Natural killer cell treated with Interleukin-12 subunit alpha and Interleukin-12 subunit beta and Interleukin-15 and Interleukin-18, amount 100 ng/mL, for 72 hours (primary cell): ENCODE measurements at places on chromosomes 12 and 14.

DNA sequence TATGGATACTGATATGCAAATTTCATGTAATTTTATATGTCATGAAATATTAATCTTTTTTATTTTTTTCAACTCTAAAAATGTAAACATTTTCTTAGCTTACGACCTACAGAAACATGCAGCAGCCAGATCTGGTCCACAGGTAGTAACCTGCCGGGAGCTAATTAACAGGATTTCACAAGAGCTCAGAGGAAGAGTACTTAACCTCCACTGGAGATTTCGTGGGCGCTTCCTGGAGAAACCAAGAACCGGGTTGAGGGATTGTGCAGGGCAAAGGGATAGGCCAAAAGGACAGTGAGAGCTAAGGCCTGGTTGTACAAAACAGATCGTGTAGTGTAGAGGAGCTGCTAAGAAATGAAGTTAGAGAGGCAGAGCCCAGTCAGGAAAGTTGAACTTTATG is 315.7 kb downstream of the PAWR start:
- H3K36me3 ChIP-seq: no peaks in the 10 kb centered on the region
- H3K27ac ChIP-seq: no peak overlapping the region
- H3K4me3 ChIP-seq: no peak overlapping the region
- no peak for DNase-seq
- H3K4me1 ChIP-seq: no peaks in the 10 kb centered on the region
- no peaks in the 10 kb centered on the region for H3K27me3 ChIP-seq

- peak overlapping the region; percentile 92 for H3K27ac ChIP-seq
- peaks cover 27% of the 10 kb centered on the region for H3K4me1 ChIP-seq
- no peak for DNase-seq
- H3K36me3 ChIP-seq: peaks cover 15% of the 10 kb centered on the region
Measured at GRCh38 chr14:20460458-20461224, 593 bp downstream of the PIP4P1 start.

GRCh38 chr14:52103416-52103815 is 34.6 kb upstream of the NID2 start:
- DNase-seq: no peak
- H3K27ac ChIP-seq: no peak overlapping the region
- no peaks in the 10 kb centered on the region for H3K4me1 ChIP-seq
- peaks cover 3% of the 10 kb centered on the region for H3K27me3 ChIP-seq

DNA sequence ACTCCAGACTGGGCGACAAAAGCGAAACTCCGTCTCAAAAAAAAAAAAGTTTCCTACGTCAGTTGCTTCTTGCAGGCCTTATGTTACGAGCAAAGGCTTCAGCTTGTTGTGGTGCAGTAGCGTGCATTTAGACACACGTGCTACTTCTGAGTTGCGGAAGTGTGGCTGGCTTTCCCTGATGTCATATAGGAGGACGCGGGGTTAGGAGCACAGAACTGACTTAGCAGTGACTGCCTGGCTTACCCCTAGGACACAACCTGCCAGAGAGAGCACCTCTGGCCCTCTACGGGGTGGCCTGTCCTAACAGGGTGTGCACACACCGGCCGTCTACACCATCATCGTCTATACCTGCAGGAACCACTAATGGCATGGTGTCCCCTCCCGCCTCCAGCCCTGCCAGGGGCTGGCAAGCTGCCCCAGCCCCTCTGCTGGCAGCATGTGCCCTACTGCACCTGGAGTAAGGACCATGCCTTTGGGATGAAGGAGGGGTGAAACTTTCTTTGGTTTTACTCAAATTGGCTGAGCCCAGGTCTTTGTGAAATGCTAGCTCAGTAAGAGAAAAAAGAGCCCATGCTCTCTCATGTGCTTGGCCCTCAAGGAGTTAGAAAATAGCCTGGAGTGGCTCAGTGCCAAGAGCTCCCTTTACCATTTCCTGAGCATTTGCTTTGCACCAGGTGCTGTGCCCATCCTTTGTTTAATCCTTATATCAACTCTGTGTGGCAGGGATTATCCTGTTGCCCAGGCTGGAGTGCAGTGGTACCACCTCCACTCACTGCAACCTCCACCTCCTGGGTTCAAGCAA is 1.7 kb upstream of the GPR68 start:
- H3K27ac ChIP-seq: peak overlapping the region; percentile 85
- no peaks in the 10 kb centered on the region for H3K27me3 ChIP-seq
- DNase-seq: no peak
- peaks cover 85% of the 10 kb centered on the region for H3K4me1 ChIP-seq
- peak overlapping the region; percentile 90 for H3K4me3 ChIP-seq

GRCh38 chr12:52442600-52443061 is 8.5 kb upstream of the KRT75 start:
- H3K36me3 ChIP-seq: no peaks in the 10 kb centered on the region
- H3K4me3 ChIP-seq: no peak overlapping the region
- H3K27ac ChIP-seq: no peak overlapping the region
- peaks cover 11% of the 10 kb centered on the region for H3K4me1 ChIP-seq
- DNase-seq: no peak

DNA sequence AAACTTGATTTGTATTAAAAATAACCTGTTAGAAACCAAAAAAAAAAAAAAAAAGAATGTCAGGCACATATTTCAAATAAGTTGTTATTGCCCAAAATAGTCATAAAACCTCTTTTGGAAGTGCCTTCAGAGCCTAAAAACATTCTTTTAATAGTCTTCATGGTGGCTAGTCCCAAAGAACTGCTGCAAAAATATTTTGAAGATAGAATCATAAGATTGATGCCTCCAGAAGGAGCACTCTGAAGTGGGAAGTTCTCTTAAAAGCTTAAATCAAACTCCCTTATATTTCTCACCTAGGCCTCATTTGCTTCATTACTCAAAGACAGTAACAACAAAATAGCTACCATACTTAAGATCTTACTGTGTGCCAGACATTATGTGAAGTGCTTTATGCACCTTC is 27.2 kb upstream of the NT5DC3 start:
- no peak for DNase-seq
- no peaks in the 10 kb centered on the region for H3K4me1 ChIP-seq
- H3K27me3 ChIP-seq: no peaks in the 10 kb centered on the region
- H3K27ac ChIP-seq: no peak overlapping the region

DNA sequence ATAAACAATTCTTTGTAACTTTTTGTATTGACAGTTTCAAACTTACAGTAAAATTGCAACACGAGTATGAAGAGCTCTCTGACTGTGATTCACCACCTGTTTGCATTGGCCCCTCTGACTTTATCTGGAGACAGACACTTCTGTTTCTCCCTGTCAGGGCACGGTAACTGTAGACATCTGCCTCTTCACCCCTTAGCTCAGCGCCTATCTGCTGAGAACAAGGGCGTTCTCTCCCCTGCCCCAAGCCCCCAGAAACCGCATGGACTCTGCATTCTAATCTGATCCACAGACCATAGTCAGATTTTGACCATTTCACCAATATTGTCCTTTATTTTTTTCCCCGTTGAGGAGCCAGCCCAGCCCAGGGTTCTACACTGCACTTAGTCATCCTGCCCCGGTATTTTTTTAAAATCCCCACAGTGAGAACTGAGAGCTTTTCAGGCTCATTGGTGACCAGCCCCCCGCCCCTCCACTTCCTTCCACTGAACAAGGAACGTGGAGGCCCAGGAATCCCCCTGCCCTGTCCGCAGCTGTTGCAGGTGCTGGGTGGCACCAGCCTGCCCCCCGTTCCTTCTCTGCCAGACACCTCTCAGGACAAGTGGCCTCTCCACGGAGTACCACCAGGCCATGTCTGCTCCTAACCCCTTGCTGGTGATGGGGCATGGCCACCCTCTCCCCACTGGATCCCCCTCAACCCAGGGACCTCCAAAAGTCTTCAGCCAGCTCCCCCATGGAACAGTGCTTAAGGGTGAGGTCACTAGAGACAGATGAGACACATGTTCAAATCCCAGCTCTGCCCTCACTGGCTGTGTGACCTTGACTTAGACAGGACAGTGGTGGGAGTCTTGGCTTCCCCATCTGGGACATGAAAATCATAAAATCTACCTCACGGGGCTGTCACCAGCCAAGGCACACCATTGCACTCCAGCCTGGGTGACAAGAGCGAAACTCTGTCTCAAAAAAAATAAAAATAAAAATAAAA is 11.2 kb downstream of the RHOF start:
- peak overlapping the region; percentile 86 for H3K4me3 ChIP-seq
- H3K4me1 ChIP-seq: peaks cover 47% of the 10 kb centered on the region

DNA sequence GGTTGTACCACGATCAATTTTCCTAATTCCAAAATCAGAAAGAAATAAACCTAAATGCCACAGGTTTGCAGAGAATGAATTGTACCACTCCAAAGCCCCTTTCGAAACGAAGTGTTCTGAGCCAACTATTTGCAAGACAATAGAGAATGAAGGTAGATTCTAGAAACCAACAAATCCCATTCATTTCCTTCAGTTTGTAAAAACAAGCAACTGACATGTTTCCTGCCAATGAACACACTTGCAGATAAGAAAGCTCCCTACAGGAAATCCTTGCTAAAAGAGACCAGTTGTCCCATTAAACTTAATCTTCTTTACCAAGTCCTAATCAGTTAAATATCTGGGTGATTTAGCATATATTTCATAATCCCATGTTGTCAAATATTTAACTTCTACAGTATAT is 198.4 kb upstream of the FOXN3 start:
- DNase-seq: no peak
- H3K36me3 ChIP-seq: peaks cover 9% of the 10 kb centered on the region
- H3K27me3 ChIP-seq: no peaks in the 10 kb centered on the region
- H3K27ac ChIP-seq: peak overlapping the region; percentile 93
- H3K4me1 ChIP-seq: peaks cover 68% of the 10 kb centered on the region
- H3K4me3 ChIP-seq: peak overlapping the region; percentile 61

DNA sequence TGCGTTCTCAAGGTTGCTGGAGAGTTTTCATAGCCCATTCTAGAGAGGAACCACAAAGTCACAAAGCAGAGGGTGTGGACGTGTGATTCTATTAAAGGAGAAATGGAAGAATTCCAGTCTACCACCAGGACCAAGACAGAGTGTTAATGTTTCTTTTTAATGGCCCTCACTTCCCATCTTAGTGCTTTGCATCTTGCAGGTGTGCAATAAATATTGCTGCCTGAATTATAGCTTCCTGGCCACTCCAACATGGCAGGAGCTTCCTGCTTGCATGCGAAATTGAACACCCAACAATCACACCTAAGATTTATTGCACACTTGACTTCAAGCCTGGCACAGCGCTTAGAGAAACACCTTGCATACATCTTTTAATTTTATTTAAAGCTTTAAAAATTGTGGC is 22.4 kb upstream of the PPP1CC start:
- no peaks in the 10 kb centered on the region for H3K36me3 ChIP-seq
- DNase-seq: no peak
- peaks cover 3% of the 10 kb centered on the region for H3K27me3 ChIP-seq
- H3K4me1 ChIP-seq: no peaks in the 10 kb centered on the region
- H3K4me3 ChIP-seq: no peak overlapping the region
- H3K27ac ChIP-seq: no peak overlapping the region

GRCh38 chr14:97456958-97457357 is 659.8 kb downstream of the VRK1 start:
- peaks cover 64% of the 10 kb centered on the region for H3K4me1 ChIP-seq
- H3K27ac ChIP-seq: peak overlapping the region; percentile 97
- DNase-seq: peak; percentile 84
- H3K27me3 ChIP-seq: no peaks in the 10 kb centered on the region
- peaks cover 13% of the 10 kb centered on the region for H3K36me3 ChIP-seq

- H3K4me1 ChIP-seq: no peaks in the 10 kb centered on the region
- DNase-seq: no peak
- peaks cover 3% of the 10 kb centered on the region for H3K27me3 ChIP-seq
- H3K4me3 ChIP-seq: no peak overlapping the region
- H3K36me3 ChIP-seq: peaks cover 4% of the 10 kb centered on the region
Measured at GRCh38 chr12:80100591-80100990, 1.3 kb downstream of the OTOGL start.

GRCh38 chr14:102222751-102223150 is 82.2 kb downstream of the MOK start:
- H3K27ac ChIP-seq: no peak overlapping the region
- no peak for DNase-seq
- no peaks in the 10 kb centered on the region for H3K4me1 ChIP-seq
- no peaks in the 10 kb centered on the region for H3K36me3 ChIP-seq
- H3K27me3 ChIP-seq: no peaks in the 10 kb centered on the region

GRCh38 chr14:78967111-78967809 is 797.1 kb downstream of the NRXN3 start:
- no peak overlapping the region for H3K4me3 ChIP-seq
- no peak for DNase-seq
- H3K4me1 ChIP-seq: no peaks in the 10 kb centered on the region
- no peak overlapping the region for H3K27ac ChIP-seq

DNA sequence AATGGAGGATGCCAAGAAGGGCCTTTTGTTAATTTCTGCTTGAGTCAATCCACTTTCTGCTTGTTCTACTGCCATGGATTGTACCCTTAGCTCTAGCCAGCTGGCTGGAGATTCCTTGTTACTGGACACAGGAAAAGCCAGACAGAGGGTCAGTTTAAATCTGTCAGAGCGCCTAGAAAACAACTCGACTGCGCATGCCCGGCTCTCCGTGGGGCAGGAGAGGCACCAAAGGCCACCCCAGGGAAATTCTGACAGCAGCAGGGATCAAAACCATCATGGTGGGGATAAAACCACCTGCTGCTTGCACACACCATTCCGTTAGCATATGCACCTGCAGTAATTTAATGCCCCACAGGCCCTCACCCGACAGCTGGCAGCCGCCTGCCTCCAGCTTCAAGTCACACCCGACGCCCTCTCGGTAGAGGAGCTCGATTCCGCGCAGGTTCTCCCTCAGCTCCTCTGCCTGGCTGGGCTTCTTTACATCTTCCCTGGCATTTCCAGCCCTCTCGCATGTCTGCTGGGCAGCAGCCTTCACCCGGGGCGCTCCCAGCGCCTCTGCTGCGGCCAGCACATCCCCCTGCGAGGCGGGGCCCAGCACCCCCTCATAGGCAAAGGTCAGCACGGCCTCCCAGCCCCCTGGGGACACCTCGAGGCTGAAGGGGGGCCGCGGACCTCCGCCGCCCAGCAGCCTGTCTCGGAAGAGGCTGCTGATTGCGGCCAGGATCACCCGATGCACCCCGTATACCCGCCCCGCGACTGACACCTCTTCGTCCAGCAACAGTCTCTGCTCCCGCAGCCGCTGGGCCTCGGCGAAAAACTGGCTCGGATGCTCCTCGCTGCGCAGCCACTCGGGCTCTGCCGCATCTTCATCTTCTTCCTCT is 1.0 kb downstream of the KLHL33 start:
- no peak for DNase-seq
- H3K36me3 ChIP-seq: no peaks in the 10 kb centered on the region
- H3K4me3 ChIP-seq: no peak overlapping the region
- H3K4me1 ChIP-seq: no peaks in the 10 kb centered on the region
- no peak overlapping the region for H3K27ac ChIP-seq
